CD4-positive, alpha-beta T cell (primary cell): ENCODE measurements at places on chromosomes 16 and 17.

GRCh38 chr17:15364615-15365014 lies 23.2 kb upstream of the TEKT3 start:
- DNase-seq = no peak

DNA sequence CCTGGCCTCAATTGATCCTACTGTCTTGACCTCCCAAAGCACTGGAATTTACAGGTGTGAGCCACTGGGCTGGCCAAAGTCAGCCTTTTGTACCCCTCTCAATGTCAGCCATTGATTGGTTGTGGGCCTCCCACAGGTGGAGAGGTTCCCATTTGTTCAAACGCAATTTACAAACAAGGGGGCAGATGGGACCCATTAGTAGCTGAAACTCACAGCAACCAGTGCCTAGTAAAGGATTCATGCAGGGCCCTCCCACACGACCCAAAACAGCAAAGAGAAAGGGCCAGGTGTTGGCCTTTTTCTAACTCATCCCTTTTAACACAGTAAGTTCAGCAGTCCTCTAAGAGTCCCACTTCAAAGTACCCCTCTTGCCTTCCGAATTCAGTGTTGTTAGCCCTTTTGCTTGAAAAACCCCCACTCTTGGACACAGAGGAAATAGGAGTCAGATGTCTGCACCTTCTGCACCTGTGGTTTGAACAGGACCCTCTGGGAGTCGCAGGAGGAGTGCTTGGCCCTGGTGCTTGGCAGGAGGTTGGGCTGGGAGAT lies 89.2 kb downstream of the PITPNC1 start:
- DNase-seq = no peak

DNA sequence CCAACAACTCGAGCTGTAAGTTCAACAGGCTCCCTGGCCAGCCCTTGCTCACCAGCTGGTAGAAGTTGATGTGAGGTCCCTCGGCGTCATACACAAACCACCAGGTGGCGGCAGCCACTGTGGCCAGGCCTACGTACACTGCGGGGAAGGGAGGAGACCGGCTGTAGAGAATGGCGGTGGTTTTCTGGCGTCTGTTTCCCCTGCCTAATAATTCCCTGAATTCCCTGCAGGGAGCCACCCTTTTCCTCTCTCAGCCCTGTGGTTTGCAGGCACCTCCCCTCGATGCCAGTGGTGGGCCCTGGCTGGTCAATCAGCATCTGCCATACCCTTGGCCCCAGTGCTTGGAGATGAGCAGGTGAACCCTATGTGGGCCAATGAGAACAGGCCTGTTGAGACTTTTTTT lies 18.9 kb upstream of the P2RX1 start:
- DNase-seq = peak; percentile 38

DNA sequence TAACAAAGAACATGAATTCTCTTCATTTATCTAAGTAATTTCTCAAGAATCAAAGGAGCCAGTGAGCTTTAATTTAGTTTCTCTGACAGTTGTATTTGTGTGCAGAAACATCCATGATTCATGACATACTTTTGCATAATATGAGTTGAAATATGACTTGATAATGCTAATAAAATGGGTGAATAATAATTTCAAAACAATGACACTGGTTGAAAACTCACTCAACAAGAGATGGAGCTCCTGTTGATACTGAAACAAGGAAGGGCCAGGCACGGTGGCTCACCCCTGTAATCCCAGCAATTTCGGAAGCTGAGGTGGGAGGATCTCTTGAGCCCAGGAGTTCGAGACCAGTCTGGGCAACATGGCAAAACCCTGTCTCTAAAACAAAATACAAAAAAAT lies 147.0 kb downstream of the MAP2K6 start:
- no peak for DNase-seq

DNA sequence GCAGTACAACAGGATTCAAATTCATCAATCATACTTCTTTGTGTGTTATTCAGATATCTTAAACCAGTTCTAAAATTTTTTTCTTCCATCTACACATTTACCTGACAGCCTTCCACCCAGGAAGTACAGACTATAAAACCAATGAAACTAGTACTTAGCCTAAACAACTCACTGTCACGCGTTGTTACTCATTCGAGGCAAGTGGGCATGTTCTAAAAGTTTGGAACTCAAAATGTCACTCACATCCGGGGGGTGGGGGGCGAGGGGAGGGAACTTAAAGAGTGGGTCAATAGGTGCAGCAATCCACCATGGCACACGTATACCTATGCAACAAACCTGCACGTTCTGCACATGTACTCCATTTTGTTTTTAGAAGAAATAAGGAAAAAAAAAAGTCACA lies 90.4 kb upstream of the PLEKHM1 start:
- no peak for DNase-seq

DNA sequence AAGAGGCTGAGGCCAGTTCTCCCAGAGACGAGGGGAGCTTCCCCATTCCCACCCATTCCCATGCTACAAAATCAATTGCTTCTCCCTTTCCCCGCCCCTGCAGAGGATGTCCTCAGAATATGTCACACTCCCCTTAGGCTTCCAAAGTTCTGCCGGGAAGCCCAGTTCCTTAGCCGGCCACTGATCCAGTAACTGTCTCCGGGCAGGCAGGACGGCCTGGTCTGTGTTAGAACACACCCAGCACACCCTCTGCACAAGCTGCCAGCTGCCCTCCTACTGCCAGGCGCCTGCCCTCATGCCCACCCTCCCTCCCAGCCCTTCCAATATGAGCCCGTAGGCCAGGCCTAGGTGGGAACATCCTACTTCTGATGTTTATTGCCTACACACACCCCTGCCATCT lies 31.1 kb downstream of the SGSM2 start:
- no peak for DNase-seq

- DNase-seq = no peak
These were observed 90.7 kb downstream of the WNT3 start for GRCh38 chr17:46727572-46728348.

GRCh38 chr16:57955572-57956188 lies 15.2 kb downstream of the CNGB1 start:
- no peak for DNase-seq

DNA sequence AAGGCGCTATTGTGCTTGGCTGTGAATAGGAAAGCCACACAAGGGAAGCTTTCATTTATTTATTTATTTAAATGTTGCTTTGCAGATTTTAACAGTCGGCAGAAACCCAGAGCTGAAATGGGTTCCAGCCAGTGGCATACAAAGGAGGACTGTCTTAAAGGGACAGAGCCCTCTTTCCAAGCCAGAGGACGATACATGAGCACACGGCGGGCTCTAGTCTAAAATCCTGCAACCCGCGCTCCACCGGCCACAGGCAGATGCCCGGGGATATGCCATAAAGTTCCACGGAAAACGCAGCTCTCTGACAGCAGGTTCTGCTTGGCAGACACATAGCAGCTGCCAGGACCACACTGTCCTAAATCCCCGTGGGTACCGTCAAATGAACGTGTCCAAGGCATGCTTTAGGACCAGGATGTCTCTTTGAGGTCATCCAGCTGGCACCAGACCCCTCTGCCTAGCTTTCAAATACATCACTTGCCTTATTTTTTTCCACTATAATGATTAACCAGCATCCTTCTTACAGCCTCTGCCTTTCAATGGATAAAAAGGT lies 64.6 kb downstream of the CYTH1 start:
- DNase-seq = no peak
